ENCODE measurements at places on chromosomes 5 and 9. TPM values are rescaled to one million over a fixed set of nuclear protein-coding genes. Genes with fewer than 3 reads are reported as not detected.

The CDH6 gene
- total RNA-seq: 1.0 TPM

The ANKRA2 gene
- 13.9 TPM for total RNA-seq

- DNase-seq: no peak
These were observed 20.6 kb downstream of the CLPTM1L start for GRCh38 chr5:1324301-1324700.

DNA sequence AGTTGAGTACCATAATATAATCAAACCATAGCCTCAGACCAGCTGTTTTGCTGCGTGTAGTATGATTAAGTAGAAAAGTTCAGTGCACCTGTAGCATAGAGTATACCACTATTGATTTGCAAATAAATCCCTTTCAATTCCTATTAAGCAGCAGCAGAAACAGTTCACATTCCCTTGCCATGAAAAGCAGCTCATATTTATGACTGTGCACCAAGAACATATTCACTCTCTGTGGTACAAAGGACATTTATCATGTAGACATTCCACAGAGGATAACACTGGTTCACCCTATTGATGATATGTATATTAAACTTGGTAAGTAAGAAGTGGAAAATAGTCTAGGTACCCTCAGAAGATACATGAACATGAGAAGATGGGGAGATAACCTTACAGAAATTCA lies 1689.1 kb upstream of the CDH6 start:
- no peak for DNase-seq

- DNase-seq: no peak
These were observed 1.2 kb downstream of the GOLPH3 start for GRCh38 chr5:32172923-32173266.

DNA sequence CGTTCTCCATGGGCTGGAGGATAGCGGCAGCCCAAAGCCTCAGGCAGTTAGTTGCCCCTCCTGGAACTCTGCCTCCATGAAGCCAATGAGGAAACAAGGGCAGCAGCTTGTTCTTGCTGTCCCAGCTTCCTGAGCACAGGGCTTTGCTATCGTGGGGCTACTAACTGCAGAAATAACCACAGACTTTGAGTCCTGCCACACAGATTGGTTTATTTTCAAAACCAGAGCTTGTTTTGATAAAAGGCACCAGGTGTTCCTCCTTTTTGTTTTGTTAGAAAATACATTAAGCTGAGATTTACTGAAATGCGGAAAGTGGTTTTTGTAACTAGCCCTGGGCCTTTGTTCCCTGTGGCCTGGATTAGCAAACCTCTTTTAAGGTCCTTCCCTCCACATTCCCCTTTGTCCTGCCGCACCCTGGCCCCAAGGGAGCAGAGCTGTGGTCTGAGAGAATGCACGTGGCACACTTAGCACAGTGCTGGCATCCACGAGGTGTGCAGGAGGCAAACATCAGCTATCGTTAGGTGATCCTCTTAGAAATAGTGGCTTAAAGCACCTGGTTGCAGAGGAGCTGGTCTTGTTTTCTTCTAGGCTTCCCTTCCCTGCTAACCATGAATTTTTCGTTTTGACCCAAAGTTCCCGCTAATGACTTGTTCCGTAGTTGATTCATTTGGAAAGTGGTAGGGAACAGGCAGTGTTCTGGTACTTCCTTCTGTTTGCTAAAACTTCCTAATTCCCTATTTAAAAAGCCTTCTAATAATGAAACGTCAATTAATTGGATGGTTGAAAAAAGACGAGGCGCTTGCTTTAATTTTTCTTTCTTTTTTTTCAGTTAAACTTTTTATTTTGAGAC lies 21.5 kb downstream of the MVB12B start:
- DNase-seq: no peak

DNA sequence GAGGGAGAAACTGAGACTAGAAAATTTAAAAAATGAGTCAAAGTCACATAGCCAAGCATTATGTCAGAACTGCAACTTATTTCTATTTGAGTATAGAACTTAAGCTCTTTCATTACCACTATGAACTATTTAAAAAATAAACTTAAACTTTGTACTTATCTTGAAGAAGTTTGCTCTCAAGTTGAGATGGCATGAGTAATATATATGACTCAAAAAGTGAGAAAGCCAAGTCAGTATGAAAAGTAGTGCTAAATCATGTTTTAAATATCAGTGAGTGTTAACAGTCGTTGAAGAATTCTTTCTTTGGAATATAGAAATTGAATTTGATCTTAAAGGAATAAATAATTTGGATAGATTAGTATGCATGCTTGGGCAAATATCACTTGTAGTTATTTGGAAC lies 36.3 kb upstream of the CDH10 start:
- DNase-seq: no peak

- no peak for DNase-seq
These were observed 36.6 kb upstream of the SPTLC1 start for GRCh38 chr9:92151691-92152393.

All from right cardiac atrium (tissue), 5 donors.